ENCODE measurements at places on chromosomes 12 and 14. TPM values are rescaled to one million over a fixed set of nuclear protein-coding genes. Genes with fewer than 3 reads are reported as not detected.

Gene FAM90A1
- total RNA-seq: 0.11 TPM

Gene TAS2R7
- not detected for total RNA-seq

Gene RGS6
- not detected for total RNA-seq

Gene LRP1-AS
- not detected for total RNA-seq

Gene PPM1H
- total RNA-seq: not detected

Gene SDSL
- total RNA-seq: 1.2 TPM

Gene KIF26A
- 0.26 TPM for total RNA-seq

Gene CLEC4C
- total RNA-seq: not detected

Gene NID2
- 0.20 TPM for total RNA-seq

Gene PSME2
- 414 TPM for total RNA-seq

Gene STYK1
- 3.1 TPM for total RNA-seq

Gene PAPLN
- 0.72 TPM for total RNA-seq

Gene RIMBP2
- not detected for total RNA-seq

Gene MYH6
- not detected for total RNA-seq

Gene GAS2L3
- total RNA-seq: 4.2 TPM

Gene STON2
- not detected for total RNA-seq

Gene MLF2
- 108 TPM for total RNA-seq

Gene GLS2
- 5.2 TPM for total RNA-seq

Gene PLA2G1B
- total RNA-seq: not detected

Gene RND1
- total RNA-seq: 4.9 TPM

Gene RNF212B
- not detected for total RNA-seq

Gene IFT81
- total RNA-seq: 2.4 TPM

Gene IFI27
- 274 TPM for total RNA-seq

Gene ANO2
- not detected for total RNA-seq

Gene SERPINA5
- total RNA-seq: not detected

Gene MCRS1
- 83.8 TPM for total RNA-seq

Gene JPH4
- total RNA-seq: not detected

Gene TBC1D30
- total RNA-seq: 0.23 TPM
